Central memory CD8-positive, alpha-beta T cell (primary cell): ENCODE measurements at places on chromosomes 6 and 20.

- no peak for DNase-seq
These were observed 14.6 kb downstream of the TJAP1 start for GRCh38 chr6:43491750-43492661.

DNA sequence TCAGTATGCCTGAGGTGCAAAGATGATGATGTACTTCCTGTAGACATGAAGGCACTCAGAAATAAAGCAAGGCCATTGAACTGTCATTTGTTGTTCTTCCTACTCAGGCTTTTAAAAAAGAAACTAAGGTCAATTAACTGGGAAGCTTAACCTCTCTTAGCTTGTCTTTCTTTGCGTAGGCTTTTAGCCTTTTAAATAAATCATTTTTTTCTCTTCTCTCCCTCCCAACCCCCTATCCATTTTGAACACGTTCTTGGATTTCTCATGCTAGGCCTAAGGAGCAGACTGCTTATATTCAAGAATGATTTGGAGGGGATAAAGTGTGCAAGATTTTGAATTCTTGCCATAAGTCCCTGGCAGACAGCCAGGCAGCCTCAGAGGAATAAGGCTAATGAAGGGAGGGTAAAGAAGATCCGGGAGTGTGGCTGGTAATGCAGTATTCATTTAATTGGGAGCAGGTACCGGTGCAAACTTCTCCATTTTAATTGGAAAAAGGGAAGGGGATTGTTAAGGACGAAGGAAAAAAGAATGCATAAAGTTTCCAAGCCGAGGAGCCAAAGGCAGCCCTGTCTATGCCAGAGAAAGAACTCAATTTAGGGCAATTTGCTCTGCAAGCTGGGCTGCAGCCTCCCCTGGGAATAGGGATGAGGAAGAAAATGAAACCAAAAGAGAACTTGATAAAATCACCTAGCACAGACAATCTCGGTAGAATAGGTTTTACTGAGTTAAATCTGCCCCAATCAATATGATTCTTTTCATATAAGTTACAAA is 343.8 kb upstream of the MMS22L start:
- DNase-seq, result no peak

GRCh38 chr20:16106191-16106849 is 466.9 kb downstream of the KIF16B start:
- no peak for DNase-seq

GRCh38 chr20:49384437-49385434 is 97.7 kb downstream of the KCNB1 start:
- DNase-seq, result peak; percentile 46

GRCh38 chr6:154528310-154528915 is 17.9 kb upstream of the CNKSR3 start:
- DNase-seq, result no peak

DNA sequence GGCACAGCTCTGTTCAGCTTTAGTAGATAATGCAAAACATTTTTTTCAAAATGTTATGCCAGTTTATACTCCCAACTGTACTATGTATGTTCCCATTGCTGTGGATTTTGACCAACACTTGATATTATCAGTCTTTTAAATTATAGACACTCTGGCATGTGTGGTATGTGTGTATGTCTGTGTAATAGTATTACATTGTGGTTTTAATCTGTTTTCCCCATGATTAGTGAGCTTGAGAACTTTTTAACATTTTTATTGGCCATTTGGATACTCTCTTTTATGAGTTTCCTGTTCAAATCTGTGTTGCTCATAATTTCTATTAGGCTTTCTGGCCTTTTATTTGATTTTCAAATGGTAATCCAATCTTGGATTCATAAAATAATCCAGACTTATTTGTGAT is 69.2 kb upstream of the TXNDC5 start:
- no peak for DNase-seq

- DNase-seq, result no peak
These were observed 21.1 kb downstream of the TAF4 start for GRCh38 chr20:62044631-62045030.

DNA sequence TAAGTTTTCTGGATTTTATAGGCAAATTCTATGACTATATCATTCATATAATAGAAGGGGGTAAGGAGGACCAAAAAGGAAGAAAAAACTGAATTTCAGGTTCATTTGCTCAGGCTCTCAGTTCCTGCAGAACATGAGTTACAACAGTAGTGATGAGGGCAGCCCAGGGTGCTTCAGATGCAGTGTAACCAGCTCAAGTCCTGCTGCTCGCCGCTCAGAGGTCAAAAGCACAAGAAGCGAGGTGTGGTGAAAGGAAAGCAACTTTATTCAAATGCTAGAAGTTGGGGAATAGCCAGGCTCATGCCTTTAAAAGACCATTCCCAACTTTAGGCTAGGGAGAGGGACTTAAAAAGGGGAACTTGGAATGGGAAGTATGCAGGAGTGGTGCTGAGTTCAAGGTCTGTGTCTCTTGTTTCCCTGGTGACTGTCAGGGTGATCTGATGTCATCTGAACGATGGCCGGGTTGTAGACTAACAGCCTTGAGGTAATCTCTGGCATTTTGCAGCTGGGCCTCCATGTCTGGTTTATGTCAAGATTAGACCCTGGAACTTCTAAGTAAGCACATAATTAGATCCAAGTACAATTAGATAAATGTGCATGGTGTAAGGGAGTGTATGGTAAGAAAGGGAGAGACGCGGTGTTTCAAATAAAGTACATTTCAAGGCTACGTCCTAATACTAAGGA is 14.5 kb upstream of the SEC63 start:
- DNase-seq, result no peak

GRCh38 chr6:84882768-84883766 is 118.7 kb upstream of the TBX18 start:
- DNase-seq, result no peak

DNA sequence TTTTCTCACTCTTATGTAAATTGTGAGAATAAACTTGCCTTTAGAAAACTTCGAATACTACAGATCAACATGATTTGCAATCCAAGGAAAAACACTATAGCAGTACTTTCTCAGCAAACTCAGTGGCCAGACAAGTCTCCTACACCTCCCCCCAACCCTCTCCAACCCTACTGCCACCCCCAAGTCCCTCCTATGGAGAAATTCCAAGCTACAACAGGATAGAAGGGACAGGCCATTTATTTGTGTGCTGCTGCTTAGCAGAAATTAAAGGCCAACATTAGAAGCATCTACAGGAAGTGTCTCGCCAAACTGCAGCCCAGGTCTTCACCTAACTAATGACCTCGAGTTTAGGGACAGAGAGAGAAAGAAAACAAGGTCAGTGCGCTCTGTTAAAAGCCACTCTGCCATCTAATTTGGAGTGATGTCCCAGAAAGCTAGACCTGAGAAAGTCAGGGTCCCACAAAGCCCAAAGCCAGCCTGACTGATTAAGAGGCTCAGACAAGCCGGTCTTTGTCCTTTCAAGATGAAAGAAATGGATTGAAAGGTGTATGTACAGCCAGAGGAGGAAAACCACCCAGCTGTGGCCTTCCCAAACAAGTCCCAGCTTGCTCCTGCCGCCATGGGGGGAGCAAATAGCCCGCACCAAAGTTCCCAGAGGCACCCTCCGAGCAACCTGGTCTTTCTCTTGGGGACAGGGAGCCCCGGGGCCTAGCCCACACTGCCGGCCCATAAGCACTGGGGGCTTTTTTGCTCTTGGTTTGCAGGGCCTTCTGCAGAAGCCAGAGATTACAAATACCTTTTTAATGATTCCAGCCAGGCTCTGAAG is 3.4 kb downstream of the BMP7 start:
- DNase-seq, result no peak

- no peak for DNase-seq
These were observed 15.4 kb downstream of the SYNJ2 start for GRCh38 chr6:157996918-157997702.

DNA sequence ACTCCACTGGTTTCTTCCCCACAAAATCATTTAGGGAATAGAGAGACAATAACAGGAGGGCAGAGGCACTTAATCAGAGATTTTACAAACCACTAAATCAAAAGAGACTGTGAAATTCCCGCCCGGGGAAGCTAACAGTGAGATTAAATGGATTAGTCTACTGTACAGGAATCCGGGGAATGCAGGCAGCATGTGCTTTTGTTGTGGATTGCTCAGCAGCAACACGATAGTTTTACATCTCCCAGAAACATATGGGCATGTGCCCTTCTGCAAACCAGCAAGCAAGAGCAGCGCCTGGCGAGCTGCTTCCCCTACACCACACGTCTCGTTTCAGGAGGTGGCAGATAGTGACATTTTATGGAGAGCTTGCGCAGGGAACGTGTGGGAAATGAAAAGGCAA is 382.3 kb downstream of the CD83 start:
- DNase-seq, result no peak

DNA sequence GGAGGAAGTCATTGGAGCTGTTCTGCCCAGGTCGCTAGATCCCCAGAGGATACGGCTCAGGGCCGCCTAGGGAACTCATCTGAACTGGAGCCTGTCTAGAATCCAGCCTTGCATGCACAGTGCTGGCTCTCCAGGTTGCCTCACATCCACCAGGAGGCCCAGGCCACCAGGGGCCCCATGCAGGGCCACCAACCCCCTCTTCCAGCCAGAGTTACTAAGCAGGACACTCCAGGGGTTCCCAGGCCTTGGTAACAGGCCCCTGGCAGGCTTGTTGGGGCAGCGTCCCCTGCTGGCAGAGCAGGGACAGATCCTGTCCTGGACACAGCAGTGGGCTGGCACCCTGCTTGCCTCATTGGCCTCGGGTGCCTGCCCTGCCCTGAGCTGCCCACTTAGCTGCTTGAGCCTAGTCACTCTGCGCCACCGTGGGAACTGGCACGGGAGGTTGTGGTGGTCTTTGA is 35.3 kb downstream of the EFCAB8 start:
- no peak for DNase-seq

DNA sequence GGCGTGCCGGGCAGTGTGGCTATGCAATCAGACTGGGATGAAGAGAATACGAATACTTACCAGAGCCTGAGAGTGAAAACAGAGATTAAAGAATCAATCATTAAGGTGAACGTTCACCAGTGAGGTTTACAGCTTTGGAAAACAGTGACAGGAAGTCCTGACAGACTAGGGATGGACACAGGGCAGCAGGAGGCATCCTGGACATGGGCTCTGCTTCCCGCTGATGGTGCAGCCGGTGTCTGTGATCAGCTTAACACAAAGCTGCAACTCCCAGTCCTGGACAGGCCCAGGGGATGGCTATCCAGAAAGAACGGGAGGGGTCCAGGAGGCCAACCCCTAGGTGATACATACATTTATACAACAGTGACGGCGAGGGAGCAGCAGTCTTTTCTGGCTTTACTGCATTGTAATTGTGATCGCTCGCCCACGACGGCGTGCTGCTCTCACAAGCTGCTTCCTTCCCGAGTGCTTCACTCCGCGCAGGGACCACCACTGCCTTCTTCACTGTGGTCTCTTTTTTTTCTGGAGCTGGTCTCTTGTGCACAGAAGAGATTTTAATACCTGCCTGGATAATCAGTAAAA is 20.7 kb downstream of the DIDO1 start:
- DNase-seq, result no peak

- DNase-seq, result no peak
These were observed 343.3 kb downstream of the BCKDHB start for GRCh38 chr6:80449726-80450125.

DNA sequence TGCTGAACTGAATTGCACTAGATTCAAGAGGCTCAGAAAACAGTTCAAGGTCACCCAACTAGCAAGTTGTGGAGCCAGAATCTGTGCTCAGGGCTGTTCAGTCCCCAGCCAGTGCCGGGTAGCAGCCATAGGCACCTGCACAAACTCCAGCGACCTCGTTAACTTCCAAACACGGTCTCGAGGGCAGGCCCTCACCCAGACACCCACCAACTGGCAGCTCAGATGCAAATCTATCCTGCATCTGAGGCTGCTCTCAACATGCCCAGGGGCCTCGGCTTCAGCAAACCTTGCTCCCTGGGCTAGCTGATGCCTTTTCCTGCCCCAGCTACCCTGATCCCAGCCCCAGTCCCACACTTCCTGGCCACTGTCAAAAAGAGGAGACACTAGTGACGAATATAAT is 3.7 kb downstream of the JPH2 start:
- no peak for DNase-seq

- no peak for DNase-seq
These were observed 26.1 kb downstream of the SH3BGRL2 start for GRCh38 chr6:79657238-79657637.

- peak; percentile 39 for DNase-seq
These were observed 42.6 kb upstream of the SUPT3H start for GRCh38 chr6:45420083-45420908.

GRCh38 chr6:74609871-74610270 is 596.0 kb downstream of the COL12A1 start:
- no peak for DNase-seq

DNA sequence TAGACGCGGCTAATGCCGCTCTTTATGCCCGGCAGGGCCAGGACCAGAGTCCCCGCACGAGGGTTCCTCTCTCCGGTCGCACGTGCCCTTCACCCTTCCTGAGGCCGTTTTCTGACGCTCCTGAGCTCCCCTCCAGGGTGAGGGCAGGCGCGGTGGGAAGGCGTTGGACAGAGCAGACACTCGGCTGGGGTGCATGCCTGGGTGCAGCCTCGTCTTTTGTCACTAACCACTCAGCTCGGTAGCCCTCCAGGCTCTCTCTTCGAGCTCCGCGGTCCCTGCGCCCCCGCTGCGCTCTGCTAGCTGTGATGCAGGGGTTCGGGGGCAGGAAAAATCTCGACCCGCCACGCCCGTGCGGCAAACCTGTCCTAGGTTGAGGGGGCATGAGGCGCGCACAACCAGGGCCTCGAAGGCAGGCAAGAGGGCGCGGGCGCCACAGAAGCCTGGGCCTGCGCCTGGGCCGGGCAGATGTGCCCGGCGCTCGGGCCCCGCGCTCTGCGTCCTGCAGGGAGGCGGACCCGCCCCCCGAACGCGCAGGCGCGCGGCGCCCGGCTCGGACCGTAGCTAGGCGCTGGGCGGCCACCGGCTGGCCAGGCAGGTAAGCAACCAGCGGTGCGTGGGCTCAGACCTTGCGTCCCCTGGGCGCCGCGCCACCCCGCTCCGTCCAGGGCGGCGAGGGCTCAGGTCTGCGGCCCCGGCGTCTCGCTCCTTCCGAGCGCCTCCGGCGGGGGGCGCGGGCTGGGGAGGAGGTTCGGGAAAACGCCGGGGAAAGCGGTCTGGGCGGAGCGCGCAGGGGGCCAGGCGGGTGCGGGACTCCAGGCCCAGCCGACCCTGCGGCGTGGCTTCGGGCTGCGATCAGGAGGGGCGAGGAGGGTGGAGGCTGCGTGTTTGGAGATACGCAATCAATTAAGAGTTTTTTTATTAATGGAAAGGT is at the start of gene L3MBTL1:
TSS of gene L3MBTL1 (plus strand) at position 548 of the 931 bp plus-strand sequence. CDS start 5,807 bp downstream, outside the sequence.
- DNase-seq, result no peak

- DNase-seq, result no peak
These were observed 57.2 kb upstream of the MAFB start for GRCh38 chr20:40746251-40746650.

DNA sequence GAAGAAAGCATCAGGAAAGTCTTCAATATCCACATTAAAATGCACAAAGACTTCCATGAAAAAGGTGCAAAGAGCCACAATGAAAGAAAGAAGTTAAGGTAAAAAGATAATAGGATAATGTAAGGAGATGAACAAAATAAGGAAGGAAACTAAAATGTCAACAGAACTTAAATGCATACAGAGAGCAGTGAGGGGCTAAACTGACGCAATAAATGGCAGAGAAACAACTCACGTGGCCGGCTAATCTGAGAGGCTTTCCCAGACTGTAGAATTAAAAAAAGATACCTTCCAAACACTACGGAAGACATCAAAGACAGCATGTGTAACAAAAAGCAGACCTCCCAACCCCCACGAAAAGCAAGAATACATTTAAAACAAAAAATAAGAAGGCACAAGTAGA is 73.7 kb downstream of the GMDS start:
- no peak for DNase-seq
